CD4-positive, alpha-beta T cell (primary cell): ENCODE measurements at places on chromosomes 7 and 10.
A peak's percentile ranks its signal among the peaks of the same experiment; 100 is the strongest.

GRCh38 chr7:99737726-99738125 is 2.7 kb upstream of the CYP3A7 start:
- DNase-seq = no peak

DNA sequence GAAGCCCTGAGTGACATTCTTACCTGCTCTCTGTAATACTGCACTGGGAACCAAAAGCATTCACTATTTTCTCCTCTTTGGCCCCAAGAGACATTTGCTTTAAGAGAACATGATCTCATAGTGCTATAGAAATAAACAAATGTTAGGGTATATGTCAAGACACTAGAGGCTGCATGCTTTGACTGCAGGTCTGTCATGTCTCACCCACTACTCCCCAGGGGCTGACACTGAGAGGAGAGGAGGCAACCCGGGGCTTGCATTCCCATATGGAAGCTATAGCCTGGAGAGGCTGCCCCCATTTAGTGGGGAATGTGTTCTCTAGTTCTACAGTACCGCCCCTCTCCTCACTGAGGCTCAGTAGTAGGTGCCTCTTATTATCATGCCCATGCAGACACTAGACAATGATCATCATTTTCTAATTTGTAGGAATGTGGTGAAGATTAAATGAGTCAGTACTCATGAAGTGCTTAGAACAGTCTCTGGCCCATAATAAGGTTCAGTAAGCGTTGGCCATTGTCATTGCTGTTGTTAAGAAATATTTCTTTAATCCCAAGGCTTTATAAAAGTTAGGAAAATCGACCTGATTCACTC is 4.9 kb upstream of the SLF2 start:
- no peak for DNase-seq

DNA sequence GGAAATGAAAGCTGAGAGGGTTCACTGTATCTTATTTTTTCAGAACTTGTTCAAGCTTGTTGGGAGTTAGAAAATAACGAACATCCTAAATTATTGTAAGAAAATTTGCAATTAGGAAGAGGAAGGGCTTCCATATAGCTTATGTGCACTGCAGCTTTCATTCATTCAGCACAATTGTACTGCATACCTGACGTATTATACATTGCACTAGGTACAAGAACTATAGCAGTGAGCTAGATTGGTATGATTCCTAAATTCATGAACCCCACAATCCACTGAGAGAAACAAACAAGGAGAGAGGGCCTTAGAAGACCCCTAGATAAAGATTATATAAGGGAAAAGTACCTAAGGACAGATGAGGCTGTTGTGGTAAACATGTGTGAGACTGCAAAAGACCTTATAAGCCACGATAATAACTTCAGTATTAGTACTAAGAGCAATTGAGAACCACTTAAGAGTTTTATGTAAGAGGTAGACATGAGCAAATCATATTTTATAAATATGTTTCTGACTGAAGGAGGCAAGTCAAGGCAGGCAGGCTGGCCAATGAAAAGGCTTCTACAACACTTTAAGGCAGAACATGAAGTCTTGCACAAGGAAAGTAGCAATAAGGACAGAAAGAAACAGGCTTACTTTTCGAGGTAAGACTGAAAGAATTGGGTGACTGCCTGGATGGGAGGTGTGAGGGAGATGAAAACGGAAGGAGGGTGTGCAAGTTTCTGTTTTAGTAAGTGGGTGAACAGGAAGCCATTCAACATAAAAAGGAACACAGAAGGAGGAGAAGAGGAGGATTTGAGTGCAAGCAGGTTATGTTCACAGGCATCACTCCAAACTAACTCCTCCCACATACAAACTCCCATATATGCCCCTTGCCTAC is 77.9 kb upstream of the LRRN3 start:
- DNase-seq = peak; percentile 6

DNA sequence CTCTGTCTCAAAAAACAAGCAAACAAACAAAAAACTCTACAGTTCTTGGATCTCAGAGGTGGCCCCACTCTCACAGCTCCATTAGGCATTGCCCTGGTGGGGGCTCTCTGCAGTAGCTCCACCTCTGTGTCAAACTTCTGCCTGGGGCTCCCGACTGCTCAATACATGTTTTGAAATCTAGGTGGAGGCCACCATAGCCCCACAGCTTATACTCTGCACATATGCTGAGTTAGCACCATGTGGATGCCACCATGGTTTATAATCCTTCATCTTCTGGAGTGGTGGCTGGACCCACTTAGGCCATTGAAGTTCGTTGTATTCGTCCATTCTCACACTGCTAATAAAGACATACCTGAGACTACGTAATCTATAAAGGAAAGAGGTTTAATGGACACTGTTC is 78.4 kb downstream of the SEPTIN14 start:
- DNase-seq = no peak

- no peak for DNase-seq
These were observed 256.1 kb downstream of the ARHGAP21 start for GRCh38 chr10:24467605-24468004.

- no peak for DNase-seq
These were observed at the start of gene WIPF3 for GRCh38 chr7:29806208-29806994. WIPF3 (plus strand) TSS chr7:29806508; CDS start chr7:29834725, 28,217 bp downstream.

- no peak for DNase-seq
These were observed 1.2 kb downstream of the GAL3ST4 start for GRCh38 chr7:100166970-100167911.

- no peak for DNase-seq
These were observed 2.4 kb downstream of the HOXA3 start for GRCh38 chr7:27149842-27150567.

GRCh38 chr10:73991884-73992245 is 6.1 kb upstream of the VCL start:
- peak; percentile 85 for DNase-seq

DNA sequence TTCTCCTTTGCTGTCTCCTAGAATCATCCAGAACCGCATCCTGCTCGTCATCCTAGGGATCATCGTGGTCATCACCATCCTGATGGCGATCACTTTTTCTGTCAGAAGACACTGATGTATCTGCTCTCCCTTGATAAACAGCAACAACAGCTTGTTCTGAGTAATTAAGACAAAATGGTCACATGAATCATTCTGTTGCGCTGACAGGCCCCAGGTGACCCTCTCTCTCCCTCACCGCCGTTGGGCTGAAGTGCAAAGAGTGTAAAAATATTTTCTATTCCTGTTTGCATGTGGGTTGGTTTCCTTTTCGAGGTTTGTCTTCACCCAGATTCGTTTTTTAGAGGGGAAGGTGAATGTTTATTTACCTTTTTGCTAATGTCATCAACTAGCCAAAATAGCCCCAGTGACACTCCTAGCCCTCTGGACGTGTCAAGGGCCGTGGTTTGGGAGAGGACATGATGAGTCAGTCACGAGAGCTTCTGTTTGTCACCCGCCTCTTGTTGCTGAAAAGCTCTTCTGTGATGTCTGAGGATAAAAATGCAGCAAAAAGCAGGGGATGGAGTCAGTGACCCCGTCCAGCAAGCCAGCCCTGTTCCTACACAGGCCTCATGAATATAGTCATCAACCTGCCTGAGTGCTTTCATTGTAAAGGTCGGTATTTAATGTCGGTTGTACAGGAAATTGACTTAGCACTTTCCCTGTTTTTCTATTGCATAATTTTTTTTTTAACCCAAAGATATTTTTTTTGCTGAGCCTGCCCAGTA is 134.6 kb upstream of the TCF7L2 start:
- no peak for DNase-seq

DNA sequence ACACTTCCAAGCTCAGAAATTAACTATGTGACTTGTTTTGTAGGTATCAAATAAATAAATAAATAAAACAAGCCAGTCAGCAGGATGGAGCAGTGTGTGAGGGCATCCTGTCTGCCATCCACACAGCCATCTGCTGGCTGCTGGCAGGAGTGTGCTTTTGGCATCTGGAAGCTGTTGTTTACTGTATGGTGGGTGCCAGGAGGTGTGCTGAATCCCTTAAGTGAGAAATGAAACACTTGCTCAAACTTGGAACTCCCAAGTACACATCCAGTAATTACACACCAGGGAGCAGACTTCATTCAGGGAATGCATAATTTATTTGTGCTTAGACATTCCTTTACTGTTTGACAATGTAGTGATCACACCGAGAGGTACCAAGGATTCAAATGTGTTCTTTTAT is 16.9 kb upstream of the TAX1BP1 start:
- DNase-seq = no peak

- DNase-seq = no peak
These were observed 27.6 kb upstream of the GARS1 start for GRCh38 chr7:30567081-30567480.

DNA sequence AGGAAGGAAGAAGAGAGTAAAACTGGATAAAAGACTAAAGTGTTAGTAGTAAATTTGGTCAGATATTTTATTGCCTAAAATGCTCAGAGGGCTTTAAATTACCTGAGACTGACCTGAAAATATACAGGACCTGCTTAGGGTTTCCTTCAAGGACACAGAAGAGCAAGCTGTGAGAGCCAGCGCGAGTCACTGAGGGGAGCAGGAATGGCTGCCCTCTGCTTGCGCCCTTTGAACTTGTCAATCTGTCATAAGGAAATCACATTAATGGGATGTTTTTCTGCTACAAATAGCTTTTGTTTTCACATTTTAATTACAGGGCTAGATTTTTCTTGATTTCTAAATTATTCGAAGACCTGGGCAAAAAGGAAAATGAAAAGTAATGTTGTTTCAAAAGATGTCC is 26.9 kb downstream of the DNAJB9 start:
- no peak for DNase-seq

- DNase-seq = no peak
These were observed 643.3 kb upstream of the SORCS1 start for GRCh38 chr10:107807836-107808235.

GRCh38 chr10:114087655-114088054 is 44.0 kb downstream of the ADRB1 start:
- no peak for DNase-seq

DNA sequence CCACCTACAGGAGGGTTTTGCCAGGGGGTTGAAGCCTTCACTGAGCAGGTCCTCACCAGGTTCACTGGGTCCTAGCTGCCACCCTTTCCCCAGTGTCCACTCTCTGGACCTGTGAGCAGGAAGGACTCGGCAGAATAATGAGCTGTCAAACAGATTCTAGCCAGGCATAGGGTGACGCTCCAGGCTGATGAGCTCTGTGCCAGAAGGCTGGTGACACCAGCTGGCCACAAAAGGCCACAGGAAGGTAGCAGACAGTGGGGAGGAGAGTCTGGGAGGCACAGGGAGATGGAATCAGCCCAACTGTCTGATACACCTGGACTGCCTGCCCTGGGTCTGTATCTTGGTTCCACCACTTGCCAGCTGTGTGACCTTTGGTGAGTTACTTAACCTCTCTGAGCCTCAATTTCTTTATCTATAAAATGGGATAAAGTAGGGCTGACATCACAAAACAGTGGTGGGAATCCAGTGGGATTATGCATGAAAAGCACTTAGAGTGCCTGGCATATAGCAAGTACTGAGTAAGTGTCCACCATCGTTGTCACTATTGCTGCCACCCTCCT is 26.7 kb upstream of the NDST2 start:
- no peak for DNase-seq

DNA sequence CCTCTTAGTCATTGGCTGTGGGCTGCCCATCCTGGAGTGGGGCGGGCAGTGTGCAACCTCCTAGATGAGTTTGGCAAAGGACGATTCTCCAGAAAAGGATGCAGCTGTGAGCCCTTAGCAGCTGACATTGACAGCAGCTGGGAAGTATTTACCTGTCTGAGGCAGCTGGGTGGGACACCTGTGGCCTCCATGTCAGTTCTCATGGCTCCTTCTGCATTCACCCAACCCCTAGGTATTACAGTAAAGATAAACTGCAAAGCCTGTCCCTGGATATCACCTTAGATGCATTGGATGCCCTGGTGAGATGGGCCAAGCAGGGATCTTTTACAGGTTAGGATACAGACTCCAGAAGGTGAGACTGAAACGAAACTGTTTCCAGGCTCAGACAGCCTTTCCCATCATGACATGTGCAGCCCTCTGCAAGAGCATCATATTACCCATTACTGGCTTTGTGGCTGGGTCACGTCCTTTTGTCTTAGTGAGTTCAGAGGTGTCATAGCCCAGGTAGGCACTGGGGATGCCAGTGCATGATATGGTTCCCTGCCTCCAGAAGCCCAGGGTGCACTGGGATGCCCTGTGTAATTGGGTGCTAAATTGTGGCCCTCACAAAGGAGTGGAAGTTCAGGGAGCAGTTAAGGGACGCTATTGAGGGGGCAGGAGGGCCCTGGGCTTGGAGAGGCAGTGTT is 28.9 kb downstream of the MINDY4 start:
- DNase-seq = no peak

DNA sequence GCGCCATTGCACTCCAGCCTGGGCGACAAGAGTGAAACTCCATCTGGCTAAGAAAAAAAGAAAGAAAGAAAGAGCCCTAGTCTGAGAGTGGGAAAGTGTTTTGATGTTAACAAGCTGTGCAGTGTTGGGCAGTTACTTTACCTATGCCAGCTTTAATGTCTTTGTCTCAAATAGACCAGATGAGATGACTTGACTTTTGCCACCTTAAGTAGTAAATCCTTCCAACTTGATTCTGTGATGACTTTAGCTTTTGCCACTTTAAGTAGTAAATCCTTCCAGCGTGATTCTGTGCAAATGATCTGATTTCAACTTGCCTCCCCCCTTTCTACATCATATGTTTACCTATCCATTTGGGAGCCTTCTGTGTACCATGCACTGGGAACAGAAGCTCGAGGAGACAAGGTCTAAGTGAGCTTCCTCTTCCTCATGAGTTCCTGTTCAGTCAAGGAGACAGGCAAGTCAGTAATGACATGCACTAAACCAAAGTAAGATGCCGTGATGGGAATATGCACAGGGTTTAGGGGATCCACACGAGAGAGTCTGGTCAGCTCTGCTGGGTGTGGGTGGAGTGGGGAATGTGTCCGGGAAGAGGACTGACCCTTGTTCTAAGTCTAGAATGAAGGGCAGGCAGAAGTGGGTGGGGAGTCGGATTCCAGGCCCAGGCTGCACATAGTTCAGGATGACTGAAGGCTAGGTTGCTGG is 17.2 kb downstream of the INPP5F start:
- DNase-seq = no peak

DNA sequence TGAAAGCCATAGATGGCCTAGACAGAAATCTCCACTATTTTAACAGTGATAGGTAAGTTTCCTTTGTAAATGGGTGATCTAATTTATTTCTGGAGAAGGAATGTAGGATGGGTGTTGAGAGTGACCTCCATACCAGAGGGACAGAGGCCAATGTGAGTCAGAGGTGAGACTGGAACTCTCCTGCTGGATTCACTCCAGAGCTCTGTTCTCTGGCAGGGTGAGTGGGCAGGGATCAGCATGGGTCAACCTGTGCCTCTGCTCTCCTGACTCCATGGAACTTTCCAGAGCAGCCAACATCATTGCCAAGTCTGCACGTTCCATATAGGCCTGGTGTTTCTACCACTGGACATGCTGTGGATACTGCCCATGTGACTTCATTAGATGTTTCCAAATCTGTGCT is 11.4 kb downstream of the AKR1C3 start:
- DNase-seq = no peak

GRCh38 chr10:101122270-101123084 is 8.6 kb upstream of the TLX1 start:
- no peak for DNase-seq

- DNase-seq = no peak
These were observed 178.5 kb downstream of the HECW1 start for GRCh38 chr7:43290978-43291377.

DNA sequence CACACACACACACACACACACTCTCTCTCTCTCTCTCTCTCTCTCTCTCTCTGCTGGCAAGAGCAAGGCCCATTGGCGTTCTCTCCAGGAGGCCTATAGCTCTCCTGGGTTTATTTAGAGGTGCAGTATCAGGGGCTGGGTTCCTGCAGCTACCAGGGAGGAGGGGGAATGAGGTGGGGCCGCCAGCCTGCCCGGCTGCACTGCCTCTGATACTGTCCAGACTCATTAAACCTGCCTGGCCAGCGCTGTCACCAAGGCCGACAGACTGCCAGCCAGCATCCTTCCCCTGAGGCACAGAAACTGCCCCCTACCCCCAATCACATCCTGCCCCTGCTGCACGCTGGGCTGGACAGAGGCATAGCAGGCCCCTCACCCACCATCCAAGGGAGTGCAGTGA is 4.3 kb downstream of the PRRT4 start:
- DNase-seq = no peak
